ENCODE measurements at places on chromosomes 7 and 10.

- no peak for DNase-seq
Measured at GRCh38 chr7:89837515-89837914, 316.8 kb upstream of the STEAP1 start.

- DNase-seq: peak; percentile 49
Measured at GRCh38 chr7:100745184-100745583, 11.8 kb downstream of the ZAN start.

- DNase-seq: no peak
Measured at GRCh38 chr7:137000621-137001020, 132.2 kb downstream of the CHRM2 start.

DNA sequence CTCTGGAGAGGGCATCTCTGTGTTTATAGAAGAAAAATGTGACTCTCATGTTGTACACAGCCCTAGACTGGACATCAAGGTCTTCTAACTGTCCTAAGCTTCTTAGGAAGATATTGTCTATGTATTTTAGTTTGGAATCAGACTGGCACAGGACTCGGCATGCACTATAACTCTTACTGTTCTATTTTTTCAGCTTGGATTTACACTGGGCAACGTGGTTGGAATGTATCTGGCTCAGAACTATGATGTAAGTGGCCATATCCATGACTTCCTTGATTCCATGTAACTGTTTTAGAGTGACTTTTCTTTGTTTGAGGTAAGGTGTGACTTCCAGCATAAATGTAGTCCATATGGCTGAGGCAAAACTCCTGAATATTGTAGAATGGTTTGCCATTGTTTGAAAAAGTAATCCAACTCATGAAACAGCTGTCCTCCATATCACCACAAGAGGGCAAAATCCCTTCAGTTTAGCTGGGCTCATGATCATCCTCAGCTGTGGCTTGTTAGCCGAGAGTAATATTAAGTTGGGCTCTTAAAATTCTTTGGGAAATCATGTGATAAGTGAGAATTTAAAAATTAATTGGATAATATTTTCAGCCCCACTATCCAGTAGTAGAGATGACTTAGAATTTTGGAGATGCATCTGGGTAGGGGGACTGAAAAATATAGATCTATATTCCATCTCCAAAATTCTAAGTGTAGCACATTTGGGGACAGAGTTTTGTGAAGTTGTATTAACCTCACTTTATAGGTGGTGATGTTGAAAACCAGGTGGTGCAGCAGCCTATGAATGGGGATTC, 10.4 kb downstream of the STMP1 start:
- DNase-seq: no peak

DNA sequence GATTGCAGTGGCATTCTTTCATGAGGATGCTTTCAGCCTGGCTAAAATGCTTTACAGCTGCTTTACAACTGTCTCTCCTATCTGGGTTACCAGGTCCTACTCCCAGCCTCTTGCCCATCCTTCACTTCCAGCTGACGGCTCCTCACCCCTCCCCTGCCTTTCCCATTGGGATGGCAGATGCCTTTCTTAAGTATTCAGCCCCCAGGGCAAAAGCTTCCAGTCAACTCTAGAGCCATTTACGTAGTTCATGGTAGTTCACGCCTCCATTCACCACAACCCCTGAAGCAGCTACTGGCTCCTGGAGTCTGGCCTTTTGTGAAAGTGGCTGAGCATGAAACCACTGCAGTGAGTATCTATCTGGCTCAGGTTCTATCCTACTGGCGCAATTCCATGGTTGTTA, 17.2 kb upstream of the BMPER start:
- DNase-seq: no peak

- DNase-seq: no peak
Measured at GRCh38 chr7:112940314-112940732, 146.3 kb downstream of the GPR85 start.

DNA sequence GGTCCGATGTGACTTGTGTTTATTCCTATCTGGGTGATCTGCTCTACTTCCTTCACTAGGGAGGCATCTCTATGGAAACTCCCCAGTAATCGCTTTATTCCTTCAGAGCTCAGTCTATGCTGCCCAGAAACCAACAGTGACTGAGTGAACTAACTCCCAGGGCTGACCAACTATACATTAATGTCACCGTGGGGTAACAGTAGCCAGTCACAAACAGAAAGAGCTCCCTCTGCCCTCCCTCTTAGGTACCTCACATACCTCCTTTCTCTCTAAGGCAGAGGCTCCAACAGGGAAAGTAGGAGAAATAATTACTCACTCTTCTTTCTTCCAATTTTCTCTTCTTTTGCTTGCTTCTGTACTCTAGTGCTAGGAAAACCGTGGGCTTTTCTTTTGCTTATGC, 855.0 kb downstream of the REEP3 start:
- no peak for DNase-seq

DNA sequence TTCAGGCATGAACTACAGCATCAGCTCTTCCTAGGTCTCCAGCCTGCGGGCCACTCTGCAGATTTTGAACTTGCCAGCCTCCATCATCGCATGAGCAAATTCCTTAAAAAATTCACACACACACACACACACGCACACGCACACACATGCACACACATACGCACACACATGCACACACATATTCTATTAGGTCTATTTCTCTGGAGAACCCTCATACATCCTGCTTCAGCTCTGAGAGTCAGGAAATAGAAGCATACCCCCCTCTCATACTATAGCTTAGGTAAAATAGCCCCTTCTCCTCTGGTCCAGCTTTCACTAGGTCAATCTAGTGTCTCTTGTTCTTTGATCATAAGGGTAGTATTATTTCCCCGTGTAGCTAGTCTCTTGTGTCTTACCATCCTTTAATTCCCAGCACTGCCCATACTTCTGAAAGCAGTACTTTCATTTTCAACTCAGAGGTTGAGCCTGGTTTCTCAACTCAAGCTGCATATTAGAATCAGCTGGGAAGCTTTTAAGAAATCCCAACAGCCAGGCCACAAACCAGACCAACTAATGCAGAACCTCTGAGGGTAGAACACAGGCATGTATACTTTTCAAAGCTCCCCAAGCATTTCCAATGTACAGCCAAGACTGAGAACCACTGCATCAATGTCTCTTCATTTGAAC, 30.9 kb upstream of the ITGB8 start:
- DNase-seq: no peak

DNA sequence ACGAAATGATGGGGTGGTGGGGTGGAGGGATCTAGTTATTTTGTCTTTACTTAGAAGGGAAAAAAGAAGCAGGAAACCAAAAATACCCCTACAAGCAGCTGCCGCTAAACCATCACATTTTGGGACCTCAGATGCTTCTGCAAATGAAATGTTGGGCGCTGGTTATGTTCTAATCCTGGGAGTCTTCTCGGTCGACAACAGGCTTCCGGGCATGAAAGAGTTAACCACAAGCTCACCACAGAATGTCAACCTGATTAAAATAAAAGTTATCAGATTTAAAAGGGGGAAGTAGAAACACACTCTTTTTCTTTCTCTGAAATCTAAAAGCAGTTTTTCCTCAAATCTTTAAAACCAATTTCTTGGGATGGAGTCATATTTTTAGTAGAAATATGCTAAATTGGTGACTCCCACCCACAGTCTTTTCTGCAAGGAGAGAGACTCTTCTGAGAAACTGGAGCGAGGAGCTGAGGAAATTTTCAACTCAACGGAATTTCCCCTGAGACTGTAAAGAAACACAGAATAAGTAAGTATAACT, 16.8 kb downstream of the IL2RA start:
- DNase-seq: no peak

All from GOT3 (cell line).